ENCODE measurements at places on chromosomes 16 and 17.

- DNase-seq: no peak
Measured at GRCh38 chr17:50684612-50685333, 22.9 kb downstream of the ANKRD40 start.

DNA sequence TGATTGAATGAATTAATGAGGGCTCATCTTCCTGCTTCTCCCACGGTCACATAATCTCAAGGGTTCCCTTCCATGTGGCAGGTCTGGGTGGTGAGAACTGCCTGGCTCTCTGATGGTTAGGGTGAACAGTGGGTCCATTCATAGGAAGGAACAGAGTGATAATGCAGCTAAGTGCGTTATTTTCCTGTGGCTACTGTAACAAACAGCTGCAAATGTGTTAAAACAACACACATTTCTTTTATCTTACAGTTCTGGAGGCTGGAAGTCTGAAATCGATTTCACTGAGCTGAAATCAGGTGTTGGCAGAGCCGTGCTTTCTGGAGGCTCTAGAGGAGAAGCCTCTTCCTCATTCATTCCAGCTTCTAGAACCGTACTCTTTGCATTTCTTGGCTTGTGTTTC, 95.3 kb downstream of the BMERB1 start:
- DNase-seq: peak; percentile 50

DNA sequence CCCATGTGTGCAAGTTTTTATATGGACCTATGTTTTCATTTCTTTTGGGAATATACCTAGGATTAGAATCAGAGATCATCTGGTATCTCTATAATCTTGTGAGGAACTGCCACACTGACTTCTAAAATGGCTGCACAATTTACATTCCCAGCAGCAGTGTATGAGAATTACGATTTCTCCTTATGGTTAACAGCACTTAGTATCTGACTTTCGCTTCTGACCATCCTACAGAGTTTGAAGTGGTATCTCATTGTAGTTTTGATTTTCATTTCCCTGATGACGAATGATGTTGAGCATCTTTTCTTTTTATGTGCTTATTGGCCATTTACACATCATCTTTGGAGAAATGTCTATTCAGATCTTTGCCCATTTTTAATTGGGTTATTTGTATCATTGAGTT, 10.0 kb downstream of the C16orf96 start:
- no peak for DNase-seq

- DNase-seq: peak; percentile 36
Measured at GRCh38 chr17:29042679-29043538, at the start of gene PIPOX. PIPOX (plus strand) TSS chr17:29043141; CDS start chr17:29043226, 85 bp downstream.

GRCh38 chr17:79235808-79236207, 161.2 kb downstream of the ENGASE start:
- no peak for DNase-seq

GRCh38 chr16:75742424-75743047, 16.2 kb upstream of the CPHXL start:
- no peak for DNase-seq

DNA sequence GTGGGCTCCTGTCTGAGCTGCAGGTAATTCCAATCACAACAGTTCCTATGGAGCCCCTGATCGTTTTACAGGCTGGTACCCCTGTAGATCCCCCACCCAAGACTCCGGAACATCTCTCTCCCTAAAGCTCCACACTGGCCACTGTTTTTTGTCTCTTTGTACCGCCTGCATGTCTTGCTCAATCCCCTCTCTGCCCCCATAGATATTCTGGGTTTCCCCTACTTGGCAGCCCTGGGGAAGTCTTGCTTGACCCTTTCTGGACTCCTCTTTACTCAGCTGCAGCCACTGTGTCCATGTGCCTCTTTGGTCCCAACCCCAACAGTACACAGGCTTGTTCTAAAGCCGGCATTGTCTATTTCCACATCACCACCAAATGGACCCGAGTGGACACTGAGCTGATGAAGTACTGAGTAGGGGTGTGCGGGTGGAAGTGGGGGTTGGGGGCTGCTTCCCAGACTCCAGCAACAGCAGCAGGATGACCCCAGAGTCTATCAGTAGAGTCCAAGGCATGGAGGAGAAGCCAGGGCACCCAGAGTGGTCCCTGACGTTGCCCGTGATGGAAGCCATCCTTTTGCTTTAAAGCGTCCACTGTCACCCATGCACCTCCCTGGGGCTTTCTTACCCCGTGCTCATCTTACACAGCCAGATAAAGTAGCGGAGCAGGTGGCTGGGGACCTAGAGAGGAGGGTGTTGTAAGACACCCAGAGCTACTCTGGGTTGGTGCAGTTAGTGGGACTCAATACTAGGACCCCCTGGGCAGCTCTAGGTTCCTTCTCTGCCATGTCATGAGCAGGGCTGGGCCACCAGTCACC, 6.4 kb downstream of the CD300LB start:
- DNase-seq: no peak

DNA sequence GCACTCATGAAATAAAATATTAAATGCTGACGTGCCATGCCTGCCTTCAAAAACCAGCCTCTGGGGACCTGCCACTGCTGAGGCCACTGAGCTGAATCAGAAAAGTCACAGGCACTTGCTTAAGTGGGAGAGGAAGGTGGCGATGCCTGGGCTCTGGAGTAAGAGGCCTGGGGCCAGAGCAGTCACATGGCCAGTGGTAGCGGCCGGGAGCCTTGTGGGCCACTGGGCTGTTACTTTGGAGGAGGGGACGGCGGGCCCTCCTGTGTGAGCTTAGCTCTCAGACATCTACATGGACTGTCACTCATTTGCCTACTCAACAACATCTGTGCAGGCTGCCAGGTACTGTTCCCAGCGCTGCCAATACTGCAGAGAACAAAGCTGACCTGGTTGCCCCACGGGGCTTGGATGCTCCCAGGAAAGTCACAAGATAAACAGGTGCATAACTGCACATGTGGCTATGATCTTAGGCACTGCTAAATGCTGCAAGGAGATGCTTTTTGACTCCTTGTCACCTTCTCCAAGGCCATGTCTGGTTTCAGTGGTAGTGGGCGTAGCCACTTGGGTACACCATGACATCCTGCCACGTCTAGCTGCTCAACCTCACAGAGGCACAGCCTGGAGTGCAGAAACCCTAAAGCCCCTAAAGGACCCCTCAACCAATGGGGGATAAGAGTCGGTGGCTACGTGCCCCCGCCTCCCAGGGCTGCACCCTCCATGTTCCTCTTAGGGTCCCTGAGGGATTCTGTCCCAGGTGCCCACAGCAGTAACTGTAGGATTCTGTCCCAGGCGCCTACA, 11.6 kb downstream of the COTL1 start:
- DNase-seq: no peak

DNA sequence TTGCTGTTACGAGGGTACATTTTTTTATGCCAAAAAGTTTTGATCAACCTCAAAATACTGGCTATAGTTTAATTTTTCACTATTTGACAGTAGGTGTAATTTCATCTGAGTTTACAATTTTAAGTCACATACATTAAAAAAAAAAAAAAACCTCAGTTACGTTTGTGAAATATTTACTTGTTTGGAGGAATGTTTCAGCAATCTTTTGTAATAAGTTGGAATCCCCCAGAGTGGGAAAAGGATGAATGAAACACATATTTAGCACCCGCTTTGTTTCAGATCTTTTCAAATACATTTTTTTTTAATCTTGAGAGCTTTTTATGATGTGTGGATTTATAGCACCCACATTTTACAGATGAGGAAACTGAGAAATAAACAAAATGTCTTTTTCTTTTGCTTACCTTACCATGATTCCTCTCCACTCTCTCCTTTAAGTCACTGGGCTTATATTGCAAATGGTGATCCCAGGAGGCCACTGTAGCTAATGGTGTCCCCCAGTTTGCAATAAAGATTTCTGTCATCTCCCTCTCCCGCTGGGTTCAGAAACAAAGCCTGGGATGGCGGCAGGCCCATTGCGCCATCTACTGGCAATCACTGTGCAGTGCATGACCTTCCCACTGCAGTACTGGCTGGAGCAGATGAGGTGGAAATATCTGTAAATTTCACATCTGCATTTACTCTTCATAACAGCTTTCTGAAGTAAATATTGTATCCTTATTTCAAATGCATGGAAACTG, 27.7 kb downstream of the TBC1D3B start:
- peak; percentile 62 for DNase-seq

DNA sequence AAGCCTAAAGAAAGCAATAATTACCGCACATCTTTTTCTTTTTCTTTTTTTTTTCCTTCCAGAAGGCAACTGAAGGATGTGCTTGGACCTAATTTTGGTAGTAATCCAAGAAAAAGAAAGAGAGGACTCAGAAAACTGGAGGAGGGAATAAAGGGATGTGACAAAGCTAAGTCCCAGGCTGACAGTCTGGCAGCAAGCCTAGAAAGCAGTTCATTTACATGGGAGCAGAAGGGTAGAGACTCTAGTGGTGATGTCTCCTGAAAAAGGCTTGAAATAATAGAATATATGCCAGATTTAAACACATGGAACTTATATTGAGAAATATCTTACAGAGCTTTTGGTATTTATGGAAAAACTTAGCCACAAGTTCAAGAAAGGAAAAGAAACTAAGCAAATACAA, 101.0 kb upstream of the SHISA6 start:
- DNase-seq: no peak

GRCh38 chr17:38663964-38664644, 10.7 kb downstream of the EPOP start:
- DNase-seq: no peak

DNA sequence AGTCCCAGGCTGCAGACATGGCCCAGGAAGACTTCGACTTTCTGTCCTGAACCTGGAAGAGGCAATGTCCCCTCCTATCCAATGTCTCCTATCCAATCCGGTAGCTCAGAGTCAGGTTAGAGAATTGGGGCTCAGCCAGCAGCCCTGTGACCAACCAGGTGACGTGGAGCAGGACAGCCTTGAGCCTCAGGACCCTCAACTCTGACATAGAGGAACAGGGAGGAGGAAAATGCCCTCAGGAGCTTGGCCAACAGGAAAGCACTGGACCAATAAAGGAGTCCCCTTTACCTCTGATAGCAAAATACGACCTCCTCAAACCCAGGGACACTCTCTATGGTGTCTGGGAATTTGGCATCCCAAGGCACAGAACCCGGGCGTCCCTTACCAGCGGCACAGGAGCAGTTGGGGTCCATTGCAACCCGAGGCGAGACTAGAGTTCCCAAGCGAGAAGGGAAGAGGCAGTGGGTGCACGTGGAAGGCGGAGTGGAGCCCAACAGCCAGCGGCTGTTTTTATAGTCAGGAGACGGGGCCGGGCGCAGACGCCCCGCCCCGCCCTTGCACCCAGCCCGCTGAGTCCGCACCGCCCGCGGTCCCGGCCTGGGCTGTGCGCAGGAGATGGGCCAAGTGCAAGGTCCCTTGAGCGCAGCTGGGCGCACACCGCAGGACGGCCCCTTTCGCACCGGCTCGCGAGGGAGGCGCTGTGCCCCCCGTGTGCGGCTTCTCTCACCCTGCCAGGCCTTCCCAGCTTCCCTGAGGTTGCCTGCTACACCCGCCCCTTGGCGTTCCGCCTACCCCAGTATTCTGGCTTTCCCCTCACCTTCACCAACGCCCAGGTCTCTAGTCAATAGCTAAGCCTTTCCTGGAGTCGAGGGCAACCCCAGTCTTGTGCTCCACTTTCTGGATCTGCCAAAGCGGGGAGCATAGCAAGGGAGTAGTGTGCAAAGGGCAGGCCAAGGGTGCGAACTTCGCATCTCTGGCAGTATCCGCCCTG, at the start of gene MT1G:
TSS of gene MT1G (minus strand) at position 485 of the 991 bp plus-strand sequence. CDS start at position 413, 72 bp downstream.
- DNase-seq: no peak

GRCh38 chr17:34607917-34608316, 28.5 kb downstream of the TMEM132E start:
- DNase-seq: no peak

GRCh38 chr17:75244133-75244866, 17.1 kb downstream of the GGA3 start:
- DNase-seq: no peak

DNA sequence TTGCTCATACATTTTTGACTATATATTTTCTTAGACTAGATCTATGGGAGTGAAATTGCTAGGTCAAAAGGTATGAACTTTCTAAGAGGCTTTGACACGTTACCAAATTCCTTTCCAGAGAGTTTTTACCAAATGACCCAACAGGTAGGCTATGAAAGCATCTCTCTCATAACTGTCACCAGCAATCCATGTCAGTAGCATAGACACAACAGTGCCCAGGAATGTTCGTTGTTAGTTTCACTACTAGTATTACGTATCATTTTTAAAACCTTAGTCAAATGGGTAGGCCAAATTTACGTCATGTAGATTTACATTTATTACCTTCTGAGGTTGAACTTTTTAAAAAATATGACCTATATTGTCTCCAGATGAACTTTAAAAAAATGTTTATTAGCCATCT, 66.8 kb downstream of the MARCHF10 start:
- DNase-seq: no peak

DNA sequence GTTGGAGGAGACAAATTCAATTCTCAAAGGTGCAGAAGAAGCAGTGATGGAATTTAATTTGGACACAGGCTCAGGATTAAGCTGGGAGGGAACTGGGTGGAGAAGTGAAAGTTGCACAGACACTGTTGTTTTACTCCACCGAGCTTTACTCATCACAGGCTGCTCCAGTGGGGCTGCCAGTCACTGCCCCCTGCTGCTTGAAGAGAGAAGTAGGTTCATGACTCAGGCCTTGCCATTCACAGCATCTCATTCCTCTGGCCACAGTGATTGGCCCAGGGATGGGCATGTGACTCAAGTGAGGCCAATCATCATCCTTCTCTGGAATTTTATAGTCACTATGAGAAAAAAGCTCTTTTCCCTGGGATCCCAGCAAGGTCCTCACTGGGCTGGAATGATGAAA, 11.8 kb downstream of the GNAO1 start:
- peak; percentile 73 for DNase-seq

GRCh38 chr17:61904094-61904710, 23.6 kb downstream of the INTS2 start:
- DNase-seq: no peak

DNA sequence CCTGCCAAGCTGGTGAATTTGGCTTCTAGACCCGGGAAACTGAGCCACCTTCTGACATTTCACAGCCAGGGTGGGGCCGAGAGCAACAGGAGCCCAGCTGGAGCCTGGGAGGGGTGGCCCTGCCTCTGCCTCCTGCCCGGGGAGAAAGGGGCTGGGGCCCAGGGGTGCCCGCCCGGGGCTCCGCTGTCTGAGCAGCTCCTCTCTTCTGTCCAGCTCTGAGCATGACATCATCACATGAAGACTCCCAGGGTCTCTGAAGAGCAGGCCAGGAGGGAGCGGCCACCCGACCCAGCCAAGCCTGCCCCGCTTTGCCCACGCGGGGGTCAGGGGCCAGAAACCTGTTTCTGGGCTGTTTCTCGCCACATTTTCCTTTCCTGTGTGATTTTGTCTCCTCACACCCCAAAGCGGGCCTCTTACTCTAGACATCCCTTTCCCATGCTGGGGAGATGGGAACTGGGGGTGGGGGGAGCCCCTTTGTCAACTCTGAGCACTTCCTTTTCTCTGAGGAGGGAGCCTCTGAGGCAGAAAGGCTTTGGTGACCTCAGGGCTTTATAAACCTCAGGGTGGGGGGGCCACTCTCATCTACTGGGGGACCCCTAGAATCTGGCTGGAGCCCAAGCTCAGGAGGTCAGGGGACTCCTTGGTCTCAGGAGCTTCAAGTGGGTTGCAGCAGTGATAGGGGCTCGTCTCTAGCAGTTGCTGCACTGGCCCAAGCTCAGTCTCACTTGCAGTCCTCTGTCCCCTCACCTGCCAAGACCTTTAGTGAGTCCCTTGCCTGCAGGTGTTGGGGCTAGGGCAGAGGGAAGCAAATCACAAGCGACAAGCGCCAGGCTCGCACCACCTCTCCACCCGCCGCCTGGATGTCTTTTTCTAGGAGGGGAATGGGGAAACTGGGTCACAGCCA, 7.6 kb downstream of the UBALD2 start:
- DNase-seq: no peak
